Activated CD4-positive, alpha-beta T cell treated with anti-CD3 and anti-CD28 coated beads, Interleukin-2, amount 50 U/mL, for 24 hours (primary cell): ENCODE measurements at places on chromosomes 5 and 9.

GRCh38 chr5:149680810-149681221, 49.3 kb upstream of the PPARGC1B start:
- no peak for DNase-seq

DNA sequence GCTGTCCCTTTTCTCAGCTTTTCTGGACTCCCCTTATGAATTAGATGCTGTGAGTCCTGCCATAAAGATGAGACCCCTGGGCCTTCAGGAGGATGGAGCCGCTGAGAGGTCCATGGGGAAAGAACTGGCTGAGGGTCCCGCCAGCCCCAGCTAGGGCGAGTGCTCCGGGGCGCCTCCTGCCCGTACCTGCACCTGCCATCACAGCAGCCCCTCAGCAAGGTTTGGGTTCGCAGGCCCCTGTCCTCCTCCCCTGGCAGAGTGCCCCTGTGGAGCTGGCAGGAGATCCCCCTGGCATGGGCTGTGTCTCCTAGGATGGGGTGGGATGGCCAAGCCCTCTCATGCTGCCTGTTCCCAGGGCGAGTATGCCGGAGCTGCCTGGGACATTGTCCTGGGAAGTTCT, 64.2 kb downstream of the COL5A1 start:
- no peak for DNase-seq

DNA sequence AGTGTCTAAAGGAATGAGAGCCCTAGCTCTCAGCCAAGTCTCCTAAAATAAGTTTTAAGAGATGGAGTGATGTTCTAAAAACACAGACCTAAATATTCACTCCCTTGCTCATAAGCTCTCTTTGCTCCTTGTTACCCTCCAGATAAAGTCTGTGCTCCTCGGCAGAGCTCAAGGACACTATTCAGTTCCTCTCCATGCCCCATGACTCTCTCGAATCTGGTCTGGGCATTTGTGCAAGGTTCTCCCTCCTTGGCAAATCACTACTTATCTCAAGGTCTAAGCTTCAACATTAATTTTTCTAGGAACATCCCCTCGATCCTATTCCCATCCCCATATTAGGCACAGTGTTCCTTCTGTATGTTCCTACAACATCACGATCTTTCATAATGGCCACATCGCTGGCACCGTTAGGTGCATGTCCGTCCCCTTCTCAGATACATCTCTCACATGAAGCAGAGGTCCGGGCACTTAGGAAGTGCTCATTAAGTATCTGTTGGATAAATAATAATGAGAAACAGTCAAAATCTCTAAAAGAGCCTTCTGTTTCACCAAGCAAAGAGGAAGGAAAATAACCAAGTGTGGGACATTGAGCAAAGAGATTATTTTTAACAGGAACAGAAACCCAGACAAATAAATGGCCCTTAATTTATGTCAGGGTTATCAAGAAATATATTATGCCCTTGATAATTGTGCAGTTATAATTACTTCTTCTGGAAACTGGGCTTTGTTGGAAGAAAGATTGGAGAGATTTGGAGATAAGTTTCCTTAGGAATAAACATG, 85.9 kb upstream of the HTR4 start:
- no peak for DNase-seq

GRCh38 chr5:37075399-37075950, 173.7 kb downstream of the CPLANE1 start:
- DNase-seq, result no peak

GRCh38 chr9:80127920-80128319, 556.2 kb downstream of the TLE4 start:
- DNase-seq, result no peak

GRCh38 chr9:68927165-68927564, 86.7 kb downstream of the PRKACG start:
- no peak for DNase-seq

GRCh38 chr5:170590566-170590965, 86.7 kb downstream of the KCNIP1 start:
- no peak for DNase-seq

DNA sequence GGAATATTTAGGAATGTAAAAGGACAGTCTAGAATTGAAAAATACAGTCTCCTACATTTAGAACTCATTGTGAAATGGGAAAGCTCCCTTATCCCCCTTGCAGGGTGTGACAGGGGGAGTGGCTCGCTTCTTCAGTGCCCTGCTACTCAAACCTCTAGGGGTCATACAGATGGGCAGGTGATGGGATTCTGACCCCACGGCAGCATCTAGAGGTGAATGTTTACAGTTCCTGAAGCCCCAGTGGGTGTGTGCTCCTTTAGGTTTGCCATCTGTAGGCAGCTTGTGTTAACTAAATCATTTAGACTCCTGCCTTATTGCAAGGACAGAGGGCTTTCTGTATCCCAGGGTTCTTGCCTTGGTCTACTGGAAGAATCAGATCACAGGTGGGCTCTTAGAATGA, 271.0 kb upstream of the MPDZ start:
- no peak for DNase-seq

GRCh38 chr9:99833735-99834134, 12.1 kb downstream of the NR4A3 start:
- no peak for DNase-seq
